Neural crest cell (in vitro differentiated cells): ENCODE measurements at places on chromosomes 1 and 21. TPM values are rescaled to one million over a fixed set of nuclear protein-coding genes. Genes with fewer than 3 reads are reported as not detected.

DNA sequence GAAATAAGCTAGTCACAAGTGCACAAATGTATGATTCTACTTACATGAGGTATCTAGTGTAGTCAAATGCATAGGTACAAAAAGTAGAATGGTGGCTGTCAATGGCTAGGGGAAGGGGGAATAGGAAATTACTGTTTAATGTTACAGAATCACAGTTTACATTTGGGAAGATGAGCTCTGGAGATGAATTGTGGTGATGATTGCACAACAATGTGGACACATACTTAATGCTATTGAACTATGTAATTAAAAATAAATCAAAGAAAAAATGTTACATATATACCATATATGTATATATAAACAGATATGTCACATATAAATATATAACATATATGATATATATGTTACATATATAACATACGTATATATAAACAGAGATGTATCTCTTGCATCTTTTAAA is 39.4 kb downstream of the VAV3 start:
- H3K27ac ChIP-seq = no peak overlapping the region
- no peaks in the 10 kb centered on the region for H3K4me1 ChIP-seq
- no peak overlapping the region for H3K4me3 ChIP-seq
- H3K36me3 ChIP-seq = no peaks in the 10 kb centered on the region
- DNase-seq = no peak

- no peaks in the 10 kb centered on the region for H3K27me3 ChIP-seq
- peaks cover 3% of the 10 kb centered on the region for H3K4me1 ChIP-seq
- H3K36me3 ChIP-seq = peaks cover 5% of the 10 kb centered on the region
Measured at GRCh38 chr1:45557422-45557944, 6.9 kb downstream of the AKR1A1 start.

Gene CLCA1
- total RNA-seq = not detected in 2 replicates

DNA sequence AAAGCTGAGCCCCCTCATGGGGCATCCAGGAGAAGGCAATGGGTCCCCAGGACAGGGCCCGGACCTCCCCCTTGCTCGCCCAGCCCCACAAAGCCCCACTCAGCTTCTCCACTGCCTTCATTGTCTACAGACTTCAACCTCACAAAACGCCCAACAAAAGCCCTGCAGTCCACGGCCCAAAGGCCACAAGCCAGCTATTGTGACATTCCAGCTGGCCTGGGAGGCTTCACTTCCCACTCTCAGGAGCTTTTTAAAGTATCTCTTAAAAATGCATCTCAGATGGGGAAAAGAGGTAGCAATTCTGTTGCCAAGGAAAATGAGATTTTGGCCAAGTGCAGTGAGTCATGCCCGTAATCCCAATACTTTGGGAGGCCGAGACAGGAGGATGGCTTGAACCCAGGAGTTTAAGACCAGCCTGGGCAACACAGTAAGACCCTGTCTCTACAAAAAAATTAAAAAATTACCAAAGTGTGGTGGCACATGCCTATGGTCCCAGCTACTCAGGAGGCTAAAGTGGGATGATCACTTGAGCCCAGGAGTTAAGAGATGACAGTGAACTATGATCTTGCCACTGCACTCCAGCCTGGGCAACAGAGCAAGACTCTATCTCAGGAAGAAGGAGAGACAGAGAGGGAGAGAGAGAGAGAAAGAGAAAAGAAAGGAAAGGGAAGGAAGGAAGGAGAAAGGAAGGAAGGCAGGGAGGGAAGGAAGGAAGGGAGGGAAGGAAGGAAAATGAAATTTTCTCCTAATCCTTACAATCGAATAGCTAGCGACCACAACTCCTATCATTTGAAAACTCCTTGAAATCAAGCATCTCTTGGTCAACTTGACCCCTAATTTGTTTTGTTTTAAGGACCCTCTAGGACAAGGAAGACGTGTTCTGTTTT is 31.4 kb upstream of the TARDBP start:
- H3K4me1 ChIP-seq = peaks cover 56% of the 10 kb centered on the region
- peak overlapping the region; percentile 95 for H3K27ac ChIP-seq
- no peaks in the 10 kb centered on the region for H3K27me3 ChIP-seq
- H3K36me3 ChIP-seq = no peaks in the 10 kb centered on the region
- DNase-seq = peak; percentile 43

DNA sequence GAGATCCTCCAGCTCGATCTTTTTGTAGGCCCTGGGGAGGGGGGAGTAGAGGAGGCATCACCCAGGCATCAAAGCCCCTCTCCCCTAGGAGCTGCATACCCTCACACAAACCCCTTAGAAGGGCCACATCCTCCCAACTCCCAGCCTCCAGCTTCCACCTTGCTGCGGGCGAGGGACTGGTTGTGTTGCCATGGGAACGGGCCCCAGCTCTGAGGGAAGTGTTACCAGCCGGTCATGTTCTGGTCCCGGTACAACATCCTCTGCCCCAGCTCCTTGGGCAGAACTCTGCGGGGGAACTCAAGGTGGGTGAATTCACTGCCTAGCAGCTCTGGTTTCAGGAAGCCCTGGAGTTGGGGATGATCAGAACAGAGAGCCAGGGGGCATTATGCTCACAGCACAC is 4.1 kb downstream of the PPM1J start:
- DNase-seq = no peak
- H3K4me1 ChIP-seq = peaks cover 27% of the 10 kb centered on the region
- H3K27me3 ChIP-seq = peaks cover 59% of the 10 kb centered on the region

- H3K27me3 ChIP-seq = peaks cover 15% of the 10 kb centered on the region
- H3K27ac ChIP-seq = no peak overlapping the region
- H3K4me3 ChIP-seq = no peak overlapping the region
- no peaks in the 10 kb centered on the region for H3K36me3 ChIP-seq
- DNase-seq = no peak
Measured at GRCh38 chr1:47563201-47563600, 125.4 kb downstream of the FOXD2 start.

GRCh38 chr1:224256640-224257039 is 73.3 kb downstream of the NVL start:
- no peak for DNase-seq
- H3K27me3 ChIP-seq = no peaks in the 10 kb centered on the region
- H3K4me1 ChIP-seq = peaks cover 12% of the 10 kb centered on the region
- peaks cover 14% of the 10 kb centered on the region for H3K36me3 ChIP-seq
- H3K4me3 ChIP-seq = no peak overlapping the region
- H3K27ac ChIP-seq = peak overlapping the region; percentile 21
